ENCODE measurements at places on chromosomes 1 and 21. TPM values are rescaled to one million over a fixed set of nuclear protein-coding genes. Genes with fewer than 3 reads are reported as not detected.

- DNase-seq = no peak
These were observed 9.6 kb downstream of the UBE2J2 start for GRCh38 chr1:1264026-1264425.

GRCh38 chr1:228830185-228830953 is 95.1 kb downstream of the RHOU start:
- no peak for DNase-seq

Gene MYOG
- not detected for total RNA-seq

DNA sequence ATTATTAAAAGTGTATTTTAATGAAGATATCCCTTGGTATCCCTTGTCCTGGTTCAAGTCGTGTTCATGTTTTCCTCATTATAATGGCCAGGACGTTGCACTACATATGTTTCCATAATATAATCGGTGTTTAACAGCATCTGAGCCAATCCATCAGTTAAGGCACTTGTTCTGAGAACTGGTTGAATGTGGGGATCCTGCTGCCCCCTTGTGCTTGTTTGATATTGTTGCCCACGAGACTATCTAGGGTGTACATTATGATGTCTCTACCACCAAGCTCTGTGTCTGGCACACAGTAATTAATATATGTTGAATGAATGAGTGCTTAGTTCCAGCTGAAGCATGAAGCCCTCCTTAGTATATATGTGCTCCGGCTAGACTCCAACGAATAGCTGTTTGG is 193.0 kb downstream of the CACNA1E start:
- peak; percentile 9 for DNase-seq

Gene CYP4Z1
- total RNA-seq = 0.79 TPM
